ENCODE measurements at places on chromosomes 4 and X.

DNA sequence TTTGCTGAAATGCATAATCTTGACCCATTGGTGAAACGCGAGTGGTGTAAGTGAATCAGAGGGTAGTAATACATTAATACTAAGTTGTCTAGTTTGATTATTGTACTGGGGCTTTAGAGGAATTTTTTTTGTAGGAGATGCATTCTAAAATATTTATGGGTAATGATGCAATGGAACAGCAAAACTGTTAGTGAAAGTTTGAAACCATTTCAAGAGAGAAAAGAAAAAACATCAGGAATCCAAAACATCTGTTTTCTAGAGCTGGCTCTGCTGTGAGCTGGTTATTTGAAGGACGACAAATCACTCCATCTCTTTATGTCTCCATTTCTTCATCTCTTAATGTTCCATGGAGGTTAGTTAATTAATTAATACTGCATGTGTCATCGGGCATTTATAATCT, 351.9 kb upstream of the FAT1 start:
- DNase-seq, result no peak

GRCh38 chrX:44274096-44274495, 69.4 kb downstream of the EFHC2 start:
- DNase-seq, result no peak

DNA sequence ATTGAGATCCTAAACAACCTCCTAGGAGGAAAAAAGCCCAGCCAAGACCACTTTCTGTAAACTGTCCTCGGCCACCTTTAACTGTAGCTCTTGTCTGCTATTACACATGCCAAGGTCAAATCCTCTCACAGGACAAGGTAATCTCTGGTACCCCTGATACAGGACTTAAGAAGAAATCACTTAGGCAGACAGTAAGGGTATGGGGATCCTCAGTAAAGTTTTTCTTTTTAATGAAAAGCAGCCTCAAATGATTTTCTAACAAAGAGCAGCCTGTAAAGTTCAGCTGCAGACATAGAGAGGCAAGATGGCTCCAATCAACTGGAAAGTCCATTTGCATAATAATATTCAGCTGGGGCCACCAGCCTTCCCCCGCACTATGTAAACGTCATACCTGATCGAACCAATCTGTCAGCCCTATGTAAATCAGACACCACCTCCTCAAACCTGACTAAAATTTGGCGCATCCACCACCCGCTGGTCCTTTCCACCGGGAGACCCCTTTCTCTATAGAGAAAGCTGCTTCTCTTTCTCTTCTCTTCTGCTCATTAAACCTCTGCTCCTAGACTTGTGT, 14.6 kb upstream of the MPP1 start:
- DNase-seq, result no peak

DNA sequence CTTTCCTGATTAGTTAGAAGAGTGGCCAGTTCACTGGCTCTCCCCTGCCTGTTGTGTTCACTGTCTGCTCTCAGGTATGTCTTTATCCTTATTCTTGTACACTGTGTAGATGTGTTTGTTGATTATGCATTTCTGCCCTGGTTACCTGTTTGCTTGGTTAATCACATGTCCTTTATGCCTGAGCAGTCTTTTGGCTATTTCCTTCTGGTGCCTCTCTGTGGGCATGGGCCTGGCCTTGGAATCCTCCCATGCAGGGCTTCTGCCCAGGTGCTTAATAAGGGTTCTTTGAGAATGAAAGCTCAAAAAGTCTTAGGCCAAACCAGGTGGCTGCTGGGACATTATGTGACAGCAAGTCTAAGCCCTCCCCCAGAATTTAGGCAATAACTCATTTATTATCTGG, 26.5 kb downstream of the OTUD6A start:
- no peak for DNase-seq

GRCh38 chr4:185589067-185589836, 53.9 kb upstream of the PDLIM3 start:
- no peak for DNase-seq

- no peak for DNase-seq
Observed at GRCh38 chr4:165010991-165011390, 20.8 kb upstream of the TRIM60 start.

- DNase-seq, result no peak
Observed at GRCh38 chr4:35538807-35539206, 705.5 kb downstream of the ARAP2 start.

GRCh38 chr4:98601708-98602107, 56.7 kb downstream of the TSPAN5 start:
- no peak for DNase-seq

- no peak for DNase-seq
Observed at GRCh38 chr4:123588631-123589241, 192.1 kb downstream of the SPRY1 start.

DNA sequence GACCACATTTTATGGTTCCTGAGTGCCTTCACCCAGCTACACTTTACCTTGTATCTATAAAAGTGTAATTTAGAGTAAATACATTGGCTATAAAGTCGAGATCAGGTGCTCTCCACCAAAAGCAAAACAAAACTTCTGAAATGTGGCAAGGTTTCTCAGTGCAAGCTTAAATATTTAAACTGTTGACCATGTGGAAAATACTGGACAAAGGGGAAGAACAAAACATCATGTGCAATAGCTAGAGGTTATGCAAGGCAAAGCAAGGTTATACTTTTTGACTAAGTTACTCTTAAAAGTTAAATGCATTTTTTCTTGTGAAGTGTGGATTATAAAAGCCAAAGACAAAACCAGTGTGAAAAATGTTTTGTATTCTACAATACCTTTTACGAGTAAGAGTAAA, 55.9 kb downstream of the UGT2A2 start:
- DNase-seq, result no peak

- DNase-seq, result no peak
Observed at GRCh38 chr4:76160355-76160754, 12.2 kb upstream of the NUP54 start.

GRCh38 chr4:73345399-73345975, 58.6 kb upstream of the ALB start:
- no peak for DNase-seq

DNA sequence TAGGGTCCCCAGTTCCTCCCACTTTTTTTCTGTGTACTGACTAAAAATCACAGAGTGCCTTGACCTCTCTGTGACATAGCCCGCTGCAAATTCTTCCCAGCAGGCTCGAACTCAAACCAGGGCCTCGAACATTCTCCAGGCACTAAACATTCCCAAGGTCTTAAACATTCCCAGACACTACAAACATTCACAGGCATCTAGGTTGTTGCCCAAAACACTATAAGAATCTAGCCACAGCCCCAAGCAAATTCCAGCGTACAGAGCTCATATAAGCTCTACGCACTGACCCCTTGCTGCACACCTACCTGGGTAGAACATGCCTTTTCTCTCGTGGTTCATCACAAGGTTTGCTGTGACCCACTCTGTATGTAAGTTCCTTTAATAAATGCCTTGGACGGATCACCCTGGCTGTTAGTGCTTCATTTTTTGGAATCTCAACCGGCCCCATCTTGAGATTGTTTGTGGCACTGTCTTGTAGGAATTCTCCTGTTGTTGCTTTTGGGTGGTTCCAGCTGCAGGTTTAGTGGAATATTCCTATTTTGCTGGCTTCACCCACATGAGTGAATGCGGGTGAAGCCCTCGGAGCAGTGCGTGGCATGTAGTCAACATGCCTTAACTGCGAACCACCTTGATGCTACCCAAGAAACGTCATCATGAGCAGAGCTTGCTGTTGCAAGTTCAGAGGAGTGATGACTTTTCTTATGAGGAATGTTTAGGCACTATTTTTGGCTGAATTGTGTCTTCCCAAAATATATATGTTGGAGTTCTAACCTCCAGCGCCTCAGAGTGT, 230.0 kb downstream of the HS3ST1 start:
- DNase-seq, result no peak

DNA sequence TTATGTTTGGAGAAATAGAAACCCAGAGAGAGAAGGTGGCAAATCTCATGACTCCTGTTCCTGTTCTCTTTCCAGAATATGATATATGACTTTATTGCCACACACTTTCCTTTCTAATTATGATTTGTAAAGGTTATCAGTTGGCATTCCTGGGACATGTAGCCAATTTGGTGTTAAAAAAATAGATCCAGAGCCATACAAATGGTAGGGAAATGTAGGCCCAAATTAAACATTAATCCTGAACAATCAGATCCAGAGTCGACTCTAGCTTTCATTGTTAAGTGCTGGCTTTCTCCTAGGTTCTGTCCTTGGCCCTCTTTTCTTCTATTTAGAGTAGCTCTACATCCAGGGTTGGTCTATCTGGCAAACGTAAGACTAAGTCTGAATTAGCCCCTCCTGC, 69.8 kb upstream of the LONRF3 start:
- DNase-seq, result no peak

- no peak for DNase-seq
Observed at GRCh38 chrX:54640736-54641135, 110.7 kb downstream of the GNL3L start.

- no peak for DNase-seq
Observed at GRCh38 chr4:108227923-108228322, 59.2 kb upstream of the LEF1 start.

DNA sequence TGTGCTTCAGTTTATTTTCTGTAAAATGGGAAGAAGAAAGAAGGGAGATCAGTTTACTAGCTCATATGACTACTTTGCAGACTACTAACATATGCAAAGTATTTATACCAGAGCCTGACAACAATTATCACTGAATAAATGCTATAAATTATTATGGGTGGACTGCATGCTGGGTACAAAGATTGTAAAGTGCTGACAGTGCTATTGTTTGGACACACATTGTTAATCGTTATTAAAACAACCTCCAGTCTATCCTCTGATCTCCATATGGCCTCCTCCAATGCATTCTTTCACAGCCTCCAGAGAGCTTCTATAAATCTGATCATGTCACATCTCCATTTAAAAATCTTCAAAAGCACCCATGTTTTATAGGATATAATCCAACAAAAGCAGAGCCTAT, 90.1 kb upstream of the HS3ST1 start:
- no peak for DNase-seq

GRCh38 chr4:31422006-31422405, 701.8 kb downstream of the PCDH7 start:
- no peak for DNase-seq

GRCh38 chrX:6574762-6575161, 39.8 kb upstream of the VCX3A start:
- no peak for DNase-seq

DNA sequence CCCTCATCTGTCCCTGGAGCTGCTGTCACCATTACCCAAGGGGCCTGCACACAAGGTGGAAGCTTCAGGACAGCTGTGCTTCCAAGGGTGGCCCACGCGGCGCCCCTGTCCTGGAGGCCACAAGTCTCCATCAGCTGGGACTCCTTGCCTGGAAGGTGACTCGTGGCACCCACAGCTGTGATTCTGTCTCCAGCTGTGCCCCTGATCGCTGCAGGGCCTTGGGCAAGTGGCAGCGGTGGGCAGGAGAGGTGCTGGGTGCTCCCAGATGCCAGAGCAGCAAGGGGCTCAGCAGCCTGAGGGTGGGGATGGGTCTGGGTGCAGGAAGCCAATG, 9.0 kb upstream of the DUSP9 start:
- no peak for DNase-seq

GRCh38 chr4:176436293-176436973, 116.7 kb downstream of the SPCS3 start:
- no peak for DNase-seq

DNA sequence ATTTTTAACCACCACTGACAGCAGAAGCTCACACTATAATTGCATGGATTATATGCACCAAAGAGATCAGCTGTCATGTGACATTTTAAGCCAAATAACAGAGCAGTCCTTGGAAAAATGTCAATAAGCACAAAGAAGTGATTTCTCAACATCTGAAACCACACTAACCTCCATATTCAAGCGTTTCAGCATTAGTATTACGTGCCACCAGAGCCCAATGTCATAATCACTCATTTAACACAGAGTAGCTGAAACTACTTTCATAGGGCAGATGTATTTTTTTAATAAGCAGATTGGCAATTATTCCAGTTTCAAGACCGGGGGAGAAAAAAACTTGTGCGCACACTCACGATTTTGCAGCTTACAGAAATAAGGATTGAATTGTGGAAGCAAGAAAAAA, 76.6 kb downstream of the SH3KBP1 start:
- DNase-seq, result no peak

DNA sequence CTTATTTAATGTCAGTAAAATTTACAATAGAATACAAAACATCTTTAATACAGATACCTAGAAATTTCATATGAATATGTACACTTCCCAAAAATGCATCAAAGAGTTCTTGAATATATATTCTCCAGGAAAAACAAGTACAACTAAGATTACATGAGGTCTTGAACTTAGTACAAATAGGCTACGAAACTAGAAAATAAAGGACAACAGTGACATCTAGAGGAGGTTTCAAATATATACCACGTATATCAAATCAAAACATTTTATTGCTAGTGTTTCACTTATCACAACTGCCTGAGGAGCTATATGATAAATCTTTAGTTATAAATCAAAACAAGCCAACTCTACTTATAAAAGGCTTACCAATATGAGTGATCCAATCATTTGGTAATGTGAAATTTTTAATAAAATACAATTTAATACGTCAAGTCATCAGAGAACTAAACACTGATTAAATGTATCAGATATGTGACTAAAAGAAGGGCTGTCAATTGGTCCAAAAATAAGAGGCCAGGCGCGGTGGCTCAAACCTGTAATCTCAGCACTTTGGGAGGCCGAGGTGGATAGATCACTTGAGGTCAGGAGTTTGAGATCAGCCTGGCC, 36.6 kb downstream of the ANAPC10 start:
- no peak for DNase-seq

DNA sequence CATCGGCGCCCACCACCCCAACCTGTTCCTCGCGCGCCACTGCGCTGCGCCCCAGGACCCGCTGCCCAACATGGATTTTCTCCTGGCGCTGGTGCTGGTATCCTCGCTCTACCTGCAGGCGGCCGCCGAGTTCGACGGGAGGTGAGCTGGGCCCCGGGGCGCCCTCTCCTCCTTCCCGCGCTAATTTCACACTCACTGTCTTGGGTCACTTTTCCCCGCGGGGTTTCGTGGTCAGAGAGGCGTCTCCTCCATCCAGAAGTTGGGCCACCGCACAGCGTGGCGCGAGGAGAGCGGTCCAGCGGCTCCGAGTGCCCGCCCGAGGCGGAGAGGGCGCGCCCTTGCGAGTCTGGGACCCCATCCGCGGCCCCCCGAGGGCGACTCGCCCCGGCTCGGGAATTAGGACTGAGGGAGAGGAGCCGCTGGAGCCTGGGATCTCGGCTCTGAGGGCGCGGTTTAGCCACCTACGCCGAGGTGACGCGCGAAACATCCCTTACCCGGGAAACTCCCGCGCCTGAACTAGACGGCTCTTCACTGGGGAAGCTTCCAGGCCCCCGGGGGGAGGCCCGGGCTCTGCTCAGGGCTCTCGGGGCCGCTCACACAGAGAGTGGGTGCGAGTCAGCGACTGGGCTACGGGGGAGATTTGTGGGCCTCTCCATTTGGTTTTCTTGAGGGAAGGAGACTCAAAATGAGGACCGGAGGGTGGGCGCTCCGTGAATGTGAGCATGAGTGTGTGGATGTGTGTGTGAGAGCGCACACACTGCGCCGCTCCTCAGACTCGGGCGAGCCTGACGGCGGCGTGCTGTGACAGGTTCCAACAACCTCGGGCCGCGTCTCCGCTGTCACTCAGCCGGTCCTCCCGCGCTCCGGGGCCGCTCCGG, 551 bp downstream of the NPNT start:
- DNase-seq, result no peak

- DNase-seq, result no peak
Observed at GRCh38 chrX:5644776-5645175, 583.9 kb downstream of the NLGN4X start.
